ENCODE measurements at places on chromosomes 3 and 15.

DNA sequence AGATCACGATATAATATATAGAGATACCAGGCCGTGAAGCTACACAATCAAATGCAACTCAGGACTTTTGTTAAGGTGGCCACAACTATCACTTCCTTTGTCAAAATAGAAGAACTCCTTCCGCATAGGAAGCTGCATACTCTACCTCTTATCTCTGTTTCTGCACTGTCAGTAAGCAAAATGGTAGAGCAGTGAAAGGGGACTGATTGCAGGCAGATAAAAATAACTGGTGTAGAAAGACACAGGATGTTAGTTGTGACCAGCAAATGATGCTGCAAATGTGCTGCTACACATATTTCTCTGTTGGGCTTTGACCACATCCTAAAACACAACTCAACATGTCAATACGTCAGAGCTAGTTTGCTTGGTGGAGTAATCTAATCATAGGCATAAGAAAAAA, 16.3 kb upstream of the TRAT1 start:
- DNase-seq, result no peak

DNA sequence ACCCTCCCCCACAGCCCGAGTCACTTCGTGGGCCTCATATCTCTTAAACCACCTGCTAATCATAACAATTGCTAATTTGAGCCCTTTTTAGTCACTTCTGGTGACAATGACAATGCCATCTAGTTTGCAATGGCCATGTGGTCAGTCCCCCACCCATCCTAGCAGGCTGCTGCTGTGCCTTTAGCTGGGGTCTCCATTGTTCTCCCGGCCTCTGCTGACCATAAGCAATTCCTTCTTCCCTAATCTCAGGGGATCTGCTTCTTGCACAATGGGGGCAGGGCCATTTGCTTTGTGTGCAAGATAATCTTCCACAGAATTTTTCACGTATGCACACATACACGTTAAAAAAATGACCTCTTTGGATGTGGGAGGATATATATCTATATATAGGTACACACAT, 406.1 kb upstream of the ONECUT1 start:
- no peak for DNase-seq

DNA sequence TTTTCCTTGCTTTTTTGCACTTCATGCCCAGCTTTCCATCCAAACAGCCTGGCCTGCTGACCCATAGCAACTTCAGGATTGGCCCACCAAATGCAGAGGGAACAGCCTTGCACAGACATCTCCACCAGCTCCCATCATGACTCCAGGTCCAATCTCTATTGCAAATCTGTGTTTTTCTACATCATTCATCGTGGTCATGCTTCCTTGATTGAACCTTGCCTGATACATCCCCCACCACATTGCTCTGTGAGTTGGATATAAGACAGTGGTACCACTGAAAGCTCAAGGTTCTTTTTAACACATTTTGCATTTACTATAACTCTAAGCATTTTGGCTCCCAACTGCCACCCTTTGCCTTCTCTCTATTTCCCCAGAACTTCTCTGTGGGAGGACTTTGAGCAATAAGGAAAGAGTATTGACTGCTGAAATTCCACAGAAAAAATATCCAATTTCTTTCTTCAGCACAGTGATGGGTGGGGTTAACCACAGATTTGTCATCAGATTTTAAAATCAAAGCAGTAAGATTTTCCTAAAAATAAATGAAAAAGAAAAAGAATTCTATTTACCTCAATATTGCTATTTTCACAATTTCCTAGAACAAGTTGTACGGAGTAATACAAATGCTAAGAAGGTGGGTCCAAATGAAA, 114.6 kb upstream of the GALNT15 start:
- DNase-seq, result no peak

DNA sequence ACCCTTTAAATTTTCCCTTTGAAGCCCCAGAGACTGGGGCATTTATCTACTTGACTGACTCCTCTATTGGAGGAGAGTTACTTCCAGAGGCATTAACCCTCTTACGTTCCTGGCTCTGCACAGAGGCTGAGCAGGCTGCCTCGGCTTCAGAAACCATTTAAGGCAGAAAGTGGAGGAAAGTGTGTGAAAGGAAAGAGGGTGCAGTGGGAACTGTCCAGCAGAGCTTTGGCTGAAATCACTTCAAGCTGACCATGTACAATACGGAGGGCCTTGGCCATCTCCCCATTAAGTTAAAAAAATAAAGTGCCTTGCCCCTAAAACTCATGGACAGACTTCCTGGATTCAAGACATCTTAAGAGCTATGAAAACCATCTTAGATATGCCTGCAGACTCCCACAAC, 238.7 kb downstream of the SV2B start:
- DNase-seq, result peak; percentile 17

GRCh38 chr3:115099986-115100571, 47.0 kb downstream of the ZBTB20 start:
- peak; percentile 71 for DNase-seq

GRCh38 chr3:54341811-54342210, 219.5 kb downstream of the CACNA2D3 start:
- DNase-seq, result no peak

DNA sequence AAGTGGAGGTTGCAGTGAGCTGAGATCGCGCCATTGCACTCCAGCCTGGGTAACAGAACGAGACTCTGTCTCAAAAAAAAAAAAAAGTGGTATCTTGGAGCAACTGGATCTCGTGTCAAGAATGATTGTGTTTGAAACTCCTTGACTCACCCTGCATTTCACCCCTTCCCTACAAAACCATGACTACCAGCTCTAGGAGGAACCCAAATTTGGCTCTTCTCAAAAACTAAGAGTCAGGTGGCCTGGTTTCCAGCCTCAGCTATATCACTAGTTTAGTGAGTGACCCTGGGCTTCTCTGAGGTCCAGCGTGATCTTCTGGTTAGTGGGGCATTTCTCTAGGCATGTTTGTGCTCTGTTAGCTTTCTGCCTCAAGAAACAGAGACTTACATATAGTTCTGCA, 222.1 kb downstream of the FAM43A start:
- DNase-seq, result no peak

GRCh38 chr3:43161684-43162229, 55.9 kb upstream of the POMGNT2 start:
- DNase-seq, result no peak

- no peak for DNase-seq
Measured at GRCh38 chr3:57983734-57984518, 24.3 kb upstream of the FLNB start.

DNA sequence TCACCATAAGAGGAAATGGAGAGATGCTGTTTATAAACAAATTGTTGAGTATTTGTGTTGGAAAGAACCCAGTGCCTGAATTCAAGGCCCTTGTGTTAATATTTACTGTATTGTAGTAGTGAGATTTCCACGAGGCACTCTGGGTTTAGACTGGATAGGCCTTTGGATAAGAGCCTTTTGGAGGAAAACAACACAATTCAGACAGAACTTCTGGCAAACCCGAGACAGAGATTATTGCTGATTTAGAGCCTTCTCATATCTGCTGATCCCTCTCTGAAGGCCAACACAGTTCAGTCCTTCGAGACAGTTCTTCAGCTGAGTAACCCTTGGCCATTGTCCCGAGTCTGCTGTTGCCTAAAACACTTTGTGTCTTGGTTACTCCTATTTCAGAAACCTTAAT, 55.7 kb downstream of the LMCD1 start:
- no peak for DNase-seq

GRCh38 chr3:130779486-130779885, 32.9 kb upstream of the PIK3R4 start:
- no peak for DNase-seq

GRCh38 chr3:9976721-9977709, 9.6 kb downstream of the EMC3 start:
- no peak for DNase-seq

- peak; percentile 99 for DNase-seq
Measured at GRCh38 chr3:15601399-15602145, at the start of the genes BTD and HACL1. Gene BTD (plus strand): TSS chr3:15601745. CDS start chr3:15635440, 33,695 bp downstream. Gene HACL1 (minus strand): TSS chr3:15601569. CDS start chr3:15601463, 106 bp downstream.

DNA sequence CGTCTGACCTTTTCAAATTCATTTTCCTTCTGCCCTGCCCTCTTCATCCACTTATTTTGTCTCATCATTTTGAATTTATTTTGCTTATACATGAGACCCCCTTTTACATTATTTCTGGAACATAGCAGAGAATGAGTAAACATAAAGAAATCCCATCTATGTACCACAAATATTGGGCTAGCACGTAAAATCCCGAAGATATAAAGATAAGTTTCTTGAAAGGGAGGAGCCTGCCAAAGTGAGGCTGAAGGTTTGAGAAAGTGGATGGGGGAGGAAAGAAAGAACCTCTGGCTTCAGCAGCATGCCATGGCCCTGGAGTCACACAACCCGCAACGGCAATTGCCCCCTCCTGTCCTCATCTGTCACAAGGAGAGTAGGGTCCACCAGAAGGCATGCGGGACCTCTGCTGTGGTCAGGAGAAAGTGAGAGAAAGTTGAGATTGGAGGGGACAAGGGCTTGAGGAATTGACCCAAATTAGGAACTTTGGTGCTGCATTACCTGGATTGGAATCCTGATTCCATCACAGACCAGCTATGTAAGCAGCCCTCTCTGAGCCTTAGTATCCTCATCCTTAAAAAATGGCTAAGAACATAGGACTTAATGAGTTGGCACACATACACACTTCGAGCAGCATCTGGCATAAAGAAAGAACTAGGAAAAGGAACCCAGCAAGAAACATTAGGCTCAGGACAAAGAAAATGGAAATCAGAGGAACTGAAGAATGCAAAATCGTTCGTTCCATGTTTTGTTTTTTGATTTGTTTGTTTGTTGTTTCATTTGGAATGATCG, 53.7 kb upstream of the GYG1 start:
- DNase-seq, result no peak

- DNase-seq, result peak; percentile 45
Measured at GRCh38 chr15:81547521-81548132, 173.6 kb upstream of the TMC3 start.

DNA sequence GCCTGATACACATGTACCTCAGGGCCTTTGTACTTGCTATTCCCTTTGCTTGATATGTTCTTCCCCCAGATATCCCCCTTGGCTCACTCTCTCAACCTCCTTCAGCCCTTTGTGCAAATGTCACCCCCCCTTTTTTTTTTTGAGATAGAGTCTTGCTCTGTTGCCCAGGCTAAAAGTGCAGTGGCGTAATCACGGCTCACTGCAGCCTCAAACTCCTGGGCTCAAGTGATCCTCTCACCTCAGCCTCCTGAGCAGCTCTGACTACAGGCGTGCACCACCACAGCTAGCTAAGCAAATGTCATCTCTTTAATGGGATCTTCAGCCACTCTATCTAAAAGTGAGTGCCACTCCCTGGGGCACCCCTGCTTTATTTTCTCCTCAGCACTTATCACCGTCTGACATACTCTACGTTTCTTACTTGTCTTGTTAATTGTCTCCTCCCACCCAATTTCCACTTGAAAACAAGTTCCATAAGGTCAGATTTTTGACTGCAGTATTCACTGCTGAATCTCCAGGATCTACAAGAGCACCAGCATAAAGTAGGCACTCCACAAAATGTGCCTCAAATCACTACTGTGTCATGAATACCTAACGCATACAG, 14.6 kb downstream of the IP6K2 start:
- DNase-seq, result no peak

DNA sequence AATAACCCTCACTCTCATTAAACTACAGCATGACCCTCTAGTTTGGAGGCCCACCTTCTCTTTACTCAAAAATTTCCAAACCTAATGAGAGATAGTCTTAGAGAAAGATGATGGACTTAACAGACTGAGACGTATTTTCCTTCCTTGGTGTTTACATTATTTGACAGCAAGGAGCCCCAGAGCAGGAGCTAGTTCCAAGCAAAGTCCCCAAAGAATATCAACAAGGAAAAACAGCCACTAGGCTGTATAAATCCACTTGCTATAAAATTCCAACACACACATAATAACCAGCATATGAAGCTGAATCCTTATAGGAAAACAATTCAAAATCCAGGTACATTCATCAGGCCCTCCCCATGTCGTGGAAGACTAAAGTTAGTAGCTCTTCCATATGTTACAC, 660.0 kb downstream of the FHIT start:
- DNase-seq, result no peak

DNA sequence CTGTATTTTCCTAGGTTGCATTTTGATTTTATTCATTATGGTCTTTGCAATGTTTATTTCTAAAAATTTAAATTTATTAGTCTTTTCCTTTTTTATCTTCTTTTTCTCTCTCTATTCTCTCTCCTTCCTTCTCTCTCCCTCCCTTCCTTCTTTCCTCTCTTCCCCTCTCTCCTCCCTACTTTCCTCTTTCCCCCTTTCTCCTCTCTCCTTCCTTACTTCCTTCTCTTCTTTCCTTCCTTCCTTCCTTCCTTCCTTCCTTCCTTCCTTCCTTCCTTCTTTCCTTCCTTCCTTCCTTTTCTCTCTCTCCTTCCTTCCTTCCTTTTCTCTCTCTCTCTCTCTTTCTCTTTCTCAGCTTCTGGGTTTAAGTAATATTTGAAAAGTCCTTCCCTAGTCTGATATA, 72.8 kb upstream of the RASGRF1 start:
- DNase-seq, result no peak

DNA sequence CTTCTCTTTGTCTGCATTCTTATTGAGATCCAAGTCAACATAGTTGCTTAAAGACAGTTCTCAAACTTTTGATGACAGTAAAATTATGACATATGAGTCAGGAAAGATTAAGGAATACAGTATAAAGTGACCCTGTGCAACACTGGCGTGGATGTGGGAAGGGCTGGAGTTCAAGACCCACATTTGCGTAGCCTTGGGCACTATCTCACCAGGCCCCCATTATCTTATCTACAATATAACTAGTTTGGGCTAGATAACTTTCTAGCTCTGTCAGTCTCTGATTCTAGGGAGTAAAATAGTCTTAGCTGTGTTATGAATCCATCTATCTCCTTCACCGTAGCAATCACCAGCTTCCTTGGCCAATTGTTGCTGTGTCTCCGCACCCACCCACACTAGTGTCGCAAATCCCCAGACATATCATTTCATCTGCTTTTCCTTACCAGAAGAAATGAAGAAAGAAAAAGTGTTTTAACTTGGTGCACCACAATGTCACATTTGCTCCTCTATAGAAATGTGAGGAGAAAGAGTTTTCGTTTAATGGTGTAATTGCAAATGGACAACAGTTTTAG, 14.9 kb upstream of the TM4SF4 start:
- DNase-seq, result no peak

DNA sequence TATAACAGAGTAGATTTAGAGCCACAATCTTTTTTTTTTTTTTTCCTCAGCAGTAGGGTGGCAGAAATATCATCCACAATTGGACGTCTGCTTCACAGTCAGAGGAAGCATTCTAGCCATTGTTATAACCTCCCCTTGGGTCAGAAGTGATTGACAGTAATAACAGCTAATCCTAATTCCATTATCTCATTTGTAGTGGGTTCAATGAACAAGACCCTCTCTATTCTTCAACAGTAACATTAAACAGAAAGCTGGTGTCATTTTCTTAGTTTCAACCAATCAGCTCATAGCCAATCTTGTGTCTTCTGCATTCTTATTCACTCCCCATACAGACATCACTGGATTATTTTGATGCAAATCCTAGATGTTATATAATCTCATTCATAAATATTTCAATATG, 44.6 kb downstream of the QTRT2 start:
- no peak for DNase-seq
